Effector CD4-positive, alpha-beta T cell (primary cell): ENCODE measurements at places on chromosomes 2 and 18.
A peak's percentile ranks its signal among the peaks of the same experiment; 100 is the strongest.

DNA sequence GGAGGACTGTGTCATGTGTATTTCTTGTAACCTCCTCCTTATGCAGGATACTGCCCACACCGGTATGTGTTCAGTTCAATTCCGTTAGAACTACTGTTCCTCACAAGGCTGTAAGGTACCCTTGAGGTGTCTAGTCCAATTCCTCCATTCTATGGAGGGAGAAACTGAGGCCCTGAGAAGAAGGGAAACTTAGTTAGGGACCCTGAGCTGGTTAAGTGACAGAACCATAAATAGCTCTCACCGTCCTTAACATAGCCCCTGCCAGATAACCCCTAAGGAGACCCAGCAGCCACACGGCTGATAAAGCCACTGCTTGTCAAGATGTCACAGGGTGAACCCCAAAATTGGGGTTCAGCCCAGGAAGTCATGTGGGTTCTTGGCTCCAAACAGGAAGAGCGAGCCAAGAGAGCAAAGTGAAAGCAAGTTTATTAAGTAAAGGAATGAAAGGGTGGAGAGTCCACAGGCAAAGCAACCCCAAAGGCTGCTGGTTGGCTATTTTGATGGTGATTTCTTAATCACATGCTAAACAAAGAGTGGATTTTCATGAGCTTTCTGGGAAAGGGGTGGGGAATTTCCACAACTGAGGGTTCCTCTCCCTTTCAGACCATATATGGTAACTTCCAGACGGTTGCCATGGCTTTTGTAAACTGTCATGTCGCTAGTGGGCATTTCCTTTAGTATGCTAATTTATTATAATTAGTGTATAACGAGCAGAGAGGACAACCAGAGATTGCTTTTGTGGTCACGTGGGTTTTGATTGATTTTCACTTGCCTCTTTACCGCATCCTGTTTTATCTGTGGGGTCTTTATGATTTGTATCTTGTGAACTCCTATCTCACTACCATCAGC is 83.4 kb upstream of the RTN4 start:
- peak; percentile 53 for DNase-seq

DNA sequence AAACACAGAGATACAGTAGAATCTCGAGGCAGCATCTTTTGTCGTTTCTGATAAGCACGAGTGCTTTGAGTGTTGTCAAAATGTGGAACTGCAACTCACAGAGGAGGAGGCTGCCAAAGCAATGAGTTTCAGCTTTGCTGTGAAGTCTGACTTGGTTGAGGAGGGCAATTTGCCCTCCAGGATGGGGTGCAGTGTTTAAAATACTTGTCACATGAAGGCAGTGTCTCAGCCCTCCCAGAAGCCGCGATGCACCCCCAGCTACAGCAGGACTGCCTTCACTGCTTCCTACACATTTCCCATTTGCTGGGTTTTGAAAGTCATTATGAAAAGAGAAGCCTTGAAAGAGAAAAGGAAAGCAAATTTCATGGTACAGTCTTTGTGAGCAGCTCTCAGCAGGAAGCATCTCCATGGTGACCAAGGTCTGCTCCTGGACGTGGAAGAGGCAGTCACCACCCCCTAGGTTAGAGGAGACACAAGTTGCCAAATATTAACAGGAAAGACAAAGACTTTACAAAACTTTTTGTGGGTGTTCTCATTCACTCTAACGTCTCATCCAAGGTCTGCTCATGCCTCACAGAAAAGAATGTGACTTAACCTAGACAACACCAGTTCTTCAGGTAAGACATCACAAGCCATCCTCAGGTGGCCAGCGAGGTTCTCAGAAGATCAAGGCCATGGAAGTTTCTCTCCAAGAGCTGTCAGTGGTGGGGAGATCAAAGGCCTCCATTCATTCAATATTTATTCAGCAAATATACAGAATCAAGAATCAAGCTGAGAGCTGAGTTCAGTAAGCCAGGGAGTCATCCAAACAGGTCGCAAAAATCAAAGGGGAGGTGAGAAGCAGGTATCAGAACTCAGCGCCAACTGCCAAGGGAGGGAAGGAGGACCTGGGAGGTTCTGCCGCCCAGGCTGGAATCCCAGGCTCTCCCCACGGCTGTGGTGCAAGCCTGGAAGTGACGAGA is 476.0 kb downstream of the EIPR1 start:
- no peak for DNase-seq

- no peak for DNase-seq
Observed at GRCh38 chr2:16633621-16634430, 31.8 kb downstream of the CYRIA start.

DNA sequence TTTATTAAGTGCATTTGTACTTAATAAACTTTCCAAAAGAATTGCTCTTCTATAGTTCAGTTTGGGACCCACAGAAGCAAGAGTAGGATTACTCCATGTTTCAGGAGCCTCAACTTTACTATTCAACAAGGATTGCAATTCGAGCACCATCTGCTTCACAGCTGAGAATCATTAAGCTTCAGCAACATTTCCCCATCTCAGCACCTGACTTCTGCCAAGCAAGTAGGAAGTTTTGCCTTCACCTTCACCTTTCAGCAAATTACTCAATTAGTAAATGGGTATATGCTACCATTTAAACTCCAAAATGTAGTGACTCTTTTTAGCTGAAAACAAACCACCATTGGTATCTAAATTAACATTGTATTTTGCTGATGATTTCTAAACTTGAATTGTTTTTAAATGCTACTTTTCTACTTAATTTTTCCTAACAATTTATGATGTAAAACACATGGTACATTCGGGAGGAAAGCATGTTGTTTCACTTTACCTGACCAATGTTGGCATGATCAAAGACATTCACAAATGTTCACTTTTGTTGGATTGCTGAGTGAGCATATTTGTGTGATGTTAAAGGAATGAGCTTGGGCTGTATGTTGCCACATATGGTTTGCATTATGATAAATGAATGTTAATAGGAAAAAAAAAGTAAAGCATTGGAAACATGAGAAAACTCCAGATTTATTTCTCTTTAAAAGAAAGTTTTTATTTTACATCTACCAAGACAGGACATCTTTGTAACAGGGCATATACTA is 159.2 kb downstream of the GULP1 start:
- no peak for DNase-seq
